ENCODE measurements at places on chromosomes 5 and 9.

DNA sequence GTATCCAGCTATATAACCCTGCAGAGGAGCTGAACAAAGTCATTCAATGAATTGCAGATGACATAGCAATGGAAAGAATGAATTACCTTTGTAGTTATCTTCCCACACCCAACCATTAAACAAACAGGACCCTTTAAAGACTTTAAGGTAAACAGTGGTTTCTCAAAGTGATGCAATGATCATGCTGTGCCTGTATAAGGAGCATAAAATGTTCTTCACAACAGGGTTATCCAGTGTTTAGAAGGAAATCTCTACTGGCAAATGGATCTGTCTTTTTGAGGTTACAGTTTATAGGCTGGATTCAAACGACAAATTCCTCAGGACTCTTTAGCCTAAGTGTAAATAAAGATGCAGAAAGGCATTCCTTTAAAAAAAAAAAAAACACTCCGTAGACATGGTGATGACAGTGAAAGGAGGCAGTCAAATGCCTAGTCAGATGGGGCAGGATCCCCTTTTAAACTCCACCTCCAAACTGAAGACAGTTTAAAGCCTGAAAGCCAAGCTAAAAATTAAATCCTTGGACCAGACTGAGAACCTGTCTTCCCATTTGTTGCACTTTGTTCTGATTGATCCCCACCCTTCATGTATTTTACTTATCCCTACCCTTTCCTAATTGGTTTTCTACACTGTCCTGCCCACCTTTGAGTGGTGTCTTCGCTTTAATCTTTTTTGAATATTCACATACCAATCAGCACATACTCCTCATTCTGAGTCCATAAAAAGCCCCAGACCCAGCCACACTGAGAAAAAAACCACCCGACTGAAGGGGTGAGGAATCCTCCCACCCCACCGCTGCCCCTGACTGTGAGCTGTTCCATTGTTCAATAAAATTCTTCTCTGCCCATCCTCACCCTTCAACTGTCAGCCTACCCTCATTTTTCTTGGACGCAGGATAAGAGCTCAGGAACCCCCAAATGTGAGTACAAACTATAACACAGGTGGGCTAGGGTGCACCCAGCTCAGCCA lies 761.3 kb upstream of the DMAC1 start:
- no peak for DNase-seq

DNA sequence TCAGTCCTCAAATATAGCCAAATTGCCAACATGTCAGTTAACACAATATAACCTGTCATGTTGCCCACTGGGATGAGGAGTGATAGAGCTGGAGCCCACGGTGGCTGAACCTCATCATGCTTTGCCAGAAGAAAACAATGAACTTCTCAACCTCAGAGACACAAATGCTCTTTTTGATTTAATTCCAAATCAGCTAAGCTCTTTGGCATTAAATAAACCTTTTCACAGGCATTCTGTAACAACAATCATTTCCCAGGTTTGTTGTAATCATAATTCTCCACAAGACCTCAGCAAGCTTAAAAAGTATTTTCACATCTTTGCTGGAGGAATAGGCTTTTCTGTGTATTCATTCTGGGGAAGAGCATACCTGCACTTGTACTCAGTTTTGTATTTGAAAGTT lies 830.9 kb downstream of the MAT2B start:
- no peak for DNase-seq

- DNase-seq: no peak
Observed at GRCh38 chr5:113005454-113005853, 28.9 kb downstream of the DCP2 start.

GRCh38 chr9:6271508-6272228 lies 56.1 kb downstream of the IL33 start:
- no peak for DNase-seq

GRCh38 chr9:126337729-126338372 lies 11.2 kb downstream of the MVB12B start:
- no peak for DNase-seq

DNA sequence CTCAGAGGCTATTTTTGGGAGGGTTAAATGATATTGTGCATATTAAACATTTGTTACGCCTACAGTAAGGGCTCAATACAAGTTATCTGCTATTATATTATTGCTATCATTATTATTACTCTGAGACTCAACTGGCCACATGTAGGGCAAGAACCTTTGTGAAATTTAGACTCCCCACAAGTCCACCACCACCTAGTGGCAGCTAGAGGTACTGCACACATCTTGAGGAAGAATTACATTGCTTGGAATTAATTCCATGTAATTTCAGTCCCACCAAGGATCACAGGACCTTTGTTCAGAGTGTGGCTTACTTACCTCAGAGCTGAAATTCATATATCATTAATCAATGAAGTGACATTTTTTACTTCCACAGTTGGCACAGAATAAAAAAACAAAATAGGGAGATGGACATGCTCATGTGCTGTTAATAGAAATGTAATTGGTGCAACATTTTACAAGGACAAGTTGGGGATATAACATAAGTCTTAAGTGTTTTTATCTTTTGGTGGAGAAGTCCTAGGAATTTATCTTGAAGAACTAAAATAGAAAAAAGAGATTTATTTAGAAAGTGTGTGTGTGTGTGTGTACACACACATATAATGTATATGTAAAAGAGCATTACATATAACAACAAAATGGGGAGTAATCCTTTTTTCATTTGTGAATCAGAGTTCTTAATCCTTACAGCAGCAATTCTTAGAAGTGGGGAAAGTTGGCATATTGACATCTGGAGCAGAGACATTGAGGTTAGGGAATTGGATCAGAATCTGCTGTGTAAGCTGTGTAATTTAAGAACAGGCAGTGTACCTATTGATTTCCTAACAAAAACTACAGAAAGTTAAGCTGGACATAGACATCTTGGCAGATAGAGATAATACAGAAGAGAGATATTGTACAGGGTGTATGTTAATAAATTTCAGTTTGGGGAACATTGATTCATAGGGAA lies 11.2 kb downstream of the MSANTD3 start:
- no peak for DNase-seq

DNA sequence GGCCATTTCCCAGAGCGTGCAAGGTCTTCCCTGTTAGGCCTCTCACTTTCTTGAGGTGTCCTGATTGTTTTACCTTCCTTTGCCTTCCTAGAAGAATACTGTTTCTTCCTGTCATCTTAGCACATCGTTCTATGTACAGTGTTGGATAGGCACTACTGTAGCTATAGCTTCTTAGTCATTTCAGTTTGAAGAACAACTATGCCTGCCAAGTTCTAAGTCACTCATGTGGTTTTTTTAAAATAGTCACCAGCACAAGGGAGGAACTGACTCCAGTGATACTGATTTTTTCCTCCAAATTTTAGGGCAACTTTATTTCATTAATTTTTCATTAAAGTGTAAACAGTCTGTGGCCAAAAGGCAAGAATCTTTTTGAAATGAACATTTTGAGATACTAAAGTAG lies 122.4 kb upstream of the NR5A1 start:
- DNase-seq: no peak

GRCh38 chr9:99000476-99001395 lies 57.0 kb downstream of the COL15A1 start:
- no peak for DNase-seq

DNA sequence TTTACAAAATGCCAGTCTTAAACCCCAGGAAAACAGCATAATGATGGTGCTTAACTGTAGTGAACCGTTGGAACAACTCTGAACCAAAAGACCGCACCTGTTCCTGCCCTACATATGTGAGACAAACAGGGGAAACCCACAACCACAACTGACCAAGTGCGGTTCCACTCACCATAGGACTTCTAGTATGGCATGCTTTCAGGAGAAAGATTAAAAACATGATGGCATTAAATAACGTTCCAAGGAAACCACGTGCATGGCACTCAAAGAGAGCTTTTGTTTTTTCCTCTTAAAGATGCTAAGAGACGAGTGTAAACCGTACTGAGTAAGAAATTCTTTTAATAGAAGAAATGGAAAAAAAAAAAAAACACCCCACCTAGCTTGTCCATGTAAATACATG lies 119.8 kb downstream of the SSBP2 start:
- DNase-seq: no peak

- no peak for DNase-seq
Observed at GRCh38 chr9:136349546-136349945, 14.0 kb downstream of the DNLZ start.

DNA sequence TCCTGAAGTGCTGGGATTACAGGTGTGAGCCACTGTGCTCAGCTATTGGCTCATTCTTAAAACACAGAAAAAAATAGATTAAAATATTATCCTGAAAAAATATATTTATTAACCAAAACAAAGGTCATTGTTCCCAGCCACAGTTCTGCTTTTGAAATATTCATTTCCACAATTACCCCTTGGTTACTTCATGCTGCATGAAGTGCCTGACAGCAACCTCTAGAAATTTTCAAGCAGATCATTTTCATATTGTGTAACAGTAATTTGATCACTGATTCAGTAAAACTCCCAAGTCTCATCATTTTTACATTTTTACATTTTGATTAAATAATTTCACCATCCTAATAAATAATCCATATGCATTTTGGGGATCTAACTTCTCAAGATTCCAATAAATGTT lies 18.8 kb upstream of the GNAQ start:
- DNase-seq: no peak

- DNase-seq: no peak
Observed at GRCh38 chr5:177968661-177969211, 27.3 kb downstream of the PROP1 start.

- no peak for DNase-seq
Observed at GRCh38 chr5:150059623-150060022, 26.7 kb downstream of the CSF1R start.

DNA sequence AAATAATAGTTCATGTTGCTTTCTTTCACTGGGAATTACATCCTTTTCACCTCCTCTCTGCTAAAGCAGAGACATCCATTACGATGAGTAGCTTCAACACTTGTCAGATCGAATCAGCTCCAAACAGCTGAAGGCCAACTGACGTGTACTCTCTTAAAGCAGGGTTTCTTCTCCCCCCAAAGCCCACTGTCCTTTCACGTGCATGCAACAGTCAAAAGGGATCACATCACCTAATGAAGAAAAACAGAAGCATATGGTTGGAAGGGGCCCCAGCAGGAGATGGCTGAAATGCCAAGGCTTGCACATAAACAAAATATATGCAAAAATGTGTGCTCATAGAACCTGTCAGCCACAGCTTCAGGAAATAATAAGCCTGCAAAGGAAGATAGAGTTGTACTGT lies 421.6 kb downstream of the ANXA1 start:
- no peak for DNase-seq

GRCh38 chr5:179257176-179257682 lies 88.0 kb downstream of the ADAMTS2 start:
- DNase-seq: no peak

DNA sequence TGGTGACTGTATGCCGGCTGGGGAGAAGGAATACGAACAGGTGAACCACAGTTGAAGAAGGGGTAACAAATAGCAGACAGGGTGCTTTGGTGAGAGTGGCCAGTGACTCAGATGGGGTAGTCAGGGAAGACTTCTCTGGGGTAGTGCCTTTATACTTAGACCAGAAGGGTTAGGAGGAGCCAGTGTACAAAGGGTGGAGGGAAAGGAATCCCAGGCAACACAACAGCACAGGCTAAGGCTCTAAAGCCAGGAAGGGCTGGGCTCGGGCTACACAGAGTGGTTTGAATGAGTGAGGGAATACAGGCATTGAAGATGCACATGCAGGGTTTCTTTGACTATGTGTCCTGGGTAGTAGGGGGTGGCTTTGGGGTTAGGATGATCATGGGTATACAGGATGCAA lies 70.6 kb upstream of the CXCL14 start:
- DNase-seq: no peak

DNA sequence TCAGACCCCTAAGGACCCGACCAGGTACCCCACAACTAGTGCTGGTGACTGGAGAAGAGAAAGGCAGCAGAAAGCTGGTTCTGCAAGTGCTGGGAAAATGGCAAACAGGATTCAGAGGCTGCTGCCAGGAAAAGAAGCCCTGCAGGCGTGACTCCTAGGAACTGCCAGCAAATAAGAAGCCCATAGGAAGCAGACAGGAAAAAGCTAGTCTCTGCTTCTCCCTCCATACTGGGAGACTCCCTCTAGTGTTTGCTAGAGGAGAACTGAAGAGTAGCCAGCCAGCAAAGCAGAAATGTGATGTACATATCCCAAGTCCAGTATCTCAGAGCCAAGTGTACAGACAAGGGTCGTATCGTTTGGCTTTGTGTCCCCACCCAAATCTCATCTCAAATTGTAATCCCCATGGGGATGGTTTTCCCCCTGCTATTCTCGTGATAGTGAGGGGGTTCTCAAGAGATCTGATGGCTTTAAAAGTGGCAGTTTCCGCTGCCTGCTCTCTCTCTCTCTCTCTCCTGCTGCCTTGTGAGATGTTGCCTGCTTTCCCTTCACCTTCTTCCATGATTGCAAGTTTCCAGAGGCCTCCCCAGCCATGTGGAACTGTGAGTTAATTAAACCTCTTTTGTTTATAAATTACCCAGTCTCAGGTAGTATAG lies 38.1 kb upstream of the TUSC1 start:
- no peak for DNase-seq

GRCh38 chr5:93967923-93968322 lies 226.5 kb upstream of the POU5F2 start:
- no peak for DNase-seq

- DNase-seq: no peak
Observed at GRCh38 chr5:66222455-66222854, 78.4 kb downstream of the SREK1 start.

DNA sequence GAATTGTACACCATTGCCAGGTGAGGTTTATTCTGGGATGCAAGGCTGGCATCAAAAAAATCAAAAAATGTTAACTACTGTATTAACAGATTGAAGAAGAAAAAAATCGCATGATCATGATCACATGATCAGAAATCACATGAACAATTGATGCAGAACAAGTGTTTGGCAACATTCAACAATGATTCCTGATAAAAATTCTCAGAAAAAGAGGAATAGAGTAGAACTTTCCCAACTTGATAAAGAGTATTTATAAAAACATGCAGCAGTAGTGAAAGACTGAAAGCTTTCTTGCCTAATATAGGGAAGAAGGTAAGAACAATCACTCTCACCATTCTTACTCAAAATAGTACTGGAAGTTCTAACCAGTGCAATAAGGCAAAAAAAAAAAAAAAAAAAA lies 16.4 kb downstream of the SLCO4C1 start:
- no peak for DNase-seq

DNA sequence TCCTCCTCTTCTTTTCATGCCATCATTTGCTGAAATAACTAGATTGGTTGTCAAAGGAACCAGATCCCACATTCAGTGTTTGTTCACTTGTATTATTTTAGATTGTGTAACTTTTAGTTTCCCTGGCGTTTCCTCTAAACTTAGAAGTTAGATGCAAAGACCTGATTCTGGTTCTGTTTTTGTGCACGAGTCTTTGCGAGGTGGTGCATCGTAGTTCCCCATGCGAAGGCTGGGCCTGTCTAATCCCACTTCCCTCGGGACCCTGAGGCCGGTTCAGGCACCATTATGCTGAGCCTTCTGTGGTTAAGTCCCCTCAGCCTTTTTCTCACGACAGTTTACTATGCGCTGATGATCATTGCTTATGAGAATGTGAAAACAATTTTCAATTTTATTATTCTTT lies 219.1 kb upstream of the OTULINL start:
- no peak for DNase-seq

- DNase-seq: no peak
Observed at GRCh38 chr5:11432116-11432515, 472.1 kb downstream of the CTNND2 start.

All from esophagus squamous epithelium (tissue), 5 donors.